ENCODE measurements at places on chromosomes 16 and 17. TPM values are rescaled to one million over a fixed set of nuclear protein-coding genes. Genes with fewer than 3 reads are reported as not detected.

DNA sequence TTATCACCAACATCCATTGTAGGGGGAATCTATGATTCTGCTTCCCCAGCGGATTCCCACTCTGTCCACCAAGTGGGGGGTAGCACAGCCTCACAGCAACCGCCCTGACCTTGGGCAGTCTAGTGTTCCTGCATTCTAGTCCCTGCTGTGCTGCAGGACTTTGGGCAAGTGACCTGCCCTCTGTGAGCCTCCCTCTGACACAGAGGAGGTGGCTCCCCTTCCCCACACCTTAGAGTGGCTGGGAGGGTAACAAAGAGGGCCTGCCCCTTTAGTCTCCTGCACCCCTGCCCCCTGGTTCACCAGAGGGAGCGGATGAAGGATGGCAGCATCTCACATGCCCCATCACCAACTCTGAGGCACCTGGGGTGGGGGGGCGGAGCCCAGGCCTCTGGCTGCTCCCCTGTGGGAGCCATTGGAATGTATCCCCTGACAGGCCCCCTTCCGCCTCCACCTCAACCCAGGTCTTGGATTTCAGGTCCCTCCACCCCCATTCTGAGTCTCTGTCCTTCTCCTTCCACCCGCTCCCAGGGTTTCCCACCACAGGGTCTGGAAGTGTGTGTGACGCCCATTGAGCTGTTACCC, 10.1 kb downstream of the GAS2L2 start:
- no peak for DNase-seq

DNA sequence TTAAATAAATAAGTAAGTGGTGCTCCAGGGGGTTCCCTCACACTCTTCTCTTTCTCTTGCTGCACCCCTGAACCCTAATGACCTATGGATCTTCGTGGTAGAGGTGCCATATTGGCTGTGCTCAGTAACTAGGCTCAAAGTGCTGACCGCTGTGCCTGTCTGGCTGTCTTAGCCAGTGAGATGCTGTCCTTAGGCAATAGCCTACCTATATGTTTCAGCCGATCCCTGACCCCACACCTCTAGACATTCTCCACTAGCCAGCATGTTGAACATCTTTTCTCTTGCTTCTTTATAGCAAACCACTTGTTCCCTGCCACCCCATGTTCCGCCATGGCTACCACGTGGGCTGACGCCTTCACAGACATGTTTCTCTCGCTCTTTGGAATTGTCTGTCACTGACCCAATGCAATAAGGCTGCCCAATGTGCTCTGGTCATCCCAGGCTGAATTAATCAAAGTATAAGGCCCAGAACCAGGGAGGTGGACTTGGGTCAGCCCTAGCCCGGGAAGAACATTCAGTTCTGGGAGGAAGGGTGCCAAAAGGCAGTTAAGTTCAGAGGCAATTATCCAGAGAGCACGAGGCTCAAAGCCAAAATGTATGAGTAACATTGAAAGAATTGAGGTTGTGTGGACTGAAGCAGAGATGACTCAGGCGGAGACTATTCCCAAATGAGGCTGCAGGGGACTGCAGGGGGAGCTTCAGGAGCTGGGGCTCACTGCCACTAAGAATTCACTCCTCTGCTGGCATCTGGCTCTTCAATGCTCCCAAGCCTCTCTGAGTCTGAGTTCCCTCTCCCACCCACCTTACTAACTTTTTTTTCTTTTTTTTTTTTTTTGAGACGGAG, 28.7 kb upstream of the TNRC6A start:
- peak; percentile 99 for DNase-seq

- peak; percentile 55 for DNase-seq
Measured at GRCh38 chr16:80948886-80949493, 57.7 kb downstream of the CMC2 start.

Gene GHDC
- 33.8 TPM for total RNA-seq

Gene GPR139
- total RNA-seq, result not detected

Gene PLXDC1
- total RNA-seq, result 3.3 TPM

DNA sequence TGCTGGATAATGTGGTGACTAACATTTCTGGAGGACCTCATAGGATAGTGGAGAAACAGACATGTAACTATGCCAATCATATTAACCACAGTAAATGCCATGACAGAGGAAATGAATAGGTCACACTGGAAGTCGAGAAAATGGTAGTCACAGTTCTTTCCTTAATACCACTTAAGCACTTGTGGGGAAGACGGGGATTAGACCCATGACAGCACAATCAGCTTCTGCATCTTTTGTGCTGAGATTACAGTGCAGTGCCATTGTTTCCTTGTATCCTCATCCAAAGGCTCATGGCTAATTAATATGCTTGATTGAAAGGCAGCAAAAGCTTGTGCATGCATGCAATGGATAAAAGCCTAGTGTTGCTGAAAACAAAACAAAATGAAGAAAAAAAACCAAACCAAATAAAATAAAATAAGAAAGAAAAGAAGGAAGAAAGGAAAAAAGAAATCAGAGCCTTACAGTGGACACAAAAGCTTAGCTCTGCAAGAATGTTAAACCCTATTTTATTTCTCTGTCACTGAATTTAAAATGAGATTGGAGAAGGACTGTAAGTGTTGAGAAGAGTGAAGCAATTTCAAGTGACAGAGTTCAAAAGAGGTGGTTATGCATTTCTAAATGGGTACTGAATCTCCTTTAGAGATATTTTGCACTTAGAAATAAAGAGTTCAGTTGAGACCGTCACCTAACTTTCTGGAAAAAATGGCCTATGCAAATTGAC, 1011.9 kb downstream of the CDH8 start:
- DNase-seq, result no peak

DNA sequence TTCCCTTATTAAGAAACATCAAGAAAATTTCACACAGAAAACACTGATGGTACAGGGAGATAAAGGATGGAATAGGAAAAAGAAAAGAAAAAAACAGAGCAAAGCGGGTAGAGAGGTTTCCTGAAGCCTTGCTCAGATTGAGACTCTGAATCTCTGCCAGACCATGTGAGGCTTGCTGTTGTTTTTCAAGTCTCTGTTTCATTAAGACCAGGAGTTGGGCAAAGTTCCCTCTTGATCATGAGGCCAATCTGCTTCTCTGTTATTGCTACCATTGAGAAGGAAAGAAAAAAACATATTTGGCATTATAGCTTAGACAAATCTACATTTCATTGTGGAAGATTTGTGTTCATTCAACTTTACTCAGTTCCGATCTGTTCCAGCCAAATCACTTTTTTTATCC, 201.6 kb upstream of the SOX9 start:
- no peak for DNase-seq

DNA sequence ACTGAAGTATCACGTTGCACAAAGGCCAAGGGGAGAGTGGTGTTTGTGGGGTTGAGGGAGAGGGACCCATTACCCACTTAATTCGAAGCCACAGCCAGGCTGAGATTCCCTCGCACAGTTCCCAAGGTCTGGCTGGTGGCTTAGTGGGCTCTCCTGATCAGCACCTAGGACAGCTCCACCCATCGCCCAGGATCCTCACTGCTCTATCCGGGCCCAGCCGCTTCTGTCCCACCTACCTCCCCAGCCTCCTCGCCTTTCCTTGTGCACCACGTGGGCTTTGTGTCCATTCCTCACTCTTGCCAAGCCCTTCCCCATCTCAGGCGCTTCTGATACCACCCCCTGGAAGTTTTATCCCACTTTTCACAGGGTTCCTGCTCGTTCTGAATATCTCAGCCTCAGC, 163.5 kb downstream of the CCT6B start:
- peak; percentile 23 for DNase-seq

Gene PIK3R5
- not detected for total RNA-seq

DNA sequence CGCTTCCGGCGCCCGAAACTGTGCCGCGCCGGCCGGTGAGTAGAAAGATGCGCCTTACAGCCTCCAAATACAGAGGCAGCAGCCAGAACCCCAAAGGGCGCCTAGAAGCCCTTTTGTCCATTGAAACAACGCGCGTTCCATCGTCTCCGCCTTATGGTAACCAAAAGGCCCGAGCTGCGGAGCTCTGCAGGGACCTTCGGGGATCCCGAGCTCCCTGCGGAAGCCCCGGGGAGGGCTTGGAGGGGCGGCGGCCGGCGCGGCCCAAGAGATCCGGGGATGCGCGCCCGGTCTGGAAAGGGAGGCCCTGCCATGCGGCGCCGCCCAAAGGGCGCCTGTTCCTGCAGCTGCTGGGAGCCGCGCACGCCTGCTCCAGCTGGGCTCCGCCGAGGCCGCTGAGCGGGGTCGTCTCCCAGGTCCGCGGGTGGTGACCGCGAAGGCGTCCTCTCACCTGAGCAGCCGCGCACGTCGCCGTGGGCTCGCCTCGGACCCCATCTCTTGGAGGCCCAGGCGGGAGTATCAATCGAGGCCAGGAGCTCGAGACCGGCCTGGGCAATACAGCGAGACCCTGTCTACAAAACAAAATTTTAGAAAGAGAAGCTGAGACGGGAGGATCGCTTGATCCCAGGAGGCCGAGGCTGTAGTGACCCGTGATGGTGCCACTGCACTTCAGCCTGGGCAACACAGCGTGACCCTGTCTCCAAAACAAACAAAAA, 742 bp upstream of the FBXO31 start:
- DNase-seq, result no peak

Gene CA7
- total RNA-seq, result not detected

GRCh38 chr16:80148826-80149225, 392.0 kb upstream of the DYNLRB2 start:
- DNase-seq, result no peak

DNA sequence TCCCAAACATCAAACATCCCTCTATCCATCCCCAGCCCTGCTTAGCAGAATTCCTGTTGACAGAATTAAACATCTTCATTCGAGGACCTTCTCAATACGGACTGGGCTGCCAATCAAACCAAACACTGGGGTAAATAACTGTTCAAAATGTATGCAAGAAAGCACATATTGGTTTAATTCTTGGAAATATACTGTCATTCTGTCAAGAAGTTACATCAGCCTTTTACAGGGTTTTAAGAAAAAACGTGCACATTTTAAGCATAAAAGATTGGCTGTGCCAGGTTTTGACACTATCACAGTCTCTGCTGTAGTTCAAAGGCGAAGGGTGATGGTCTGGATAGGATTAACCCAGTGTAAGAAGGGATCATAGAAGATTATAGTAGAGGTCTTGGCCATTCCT, 25.1 kb upstream of the CCNF start:
- no peak for DNase-seq

- peak; percentile 46 for DNase-seq
Measured at GRCh38 chr16:71526111-71526631, at the start of gene CHST4. CHST4 (plus strand) TSS chr16:71526426; CDS start chr16:71536678, 10,252 bp downstream.

- DNase-seq, result no peak
Measured at GRCh38 chr17:67708378-67708777, 9.4 kb upstream of the NOL11 start.

DNA sequence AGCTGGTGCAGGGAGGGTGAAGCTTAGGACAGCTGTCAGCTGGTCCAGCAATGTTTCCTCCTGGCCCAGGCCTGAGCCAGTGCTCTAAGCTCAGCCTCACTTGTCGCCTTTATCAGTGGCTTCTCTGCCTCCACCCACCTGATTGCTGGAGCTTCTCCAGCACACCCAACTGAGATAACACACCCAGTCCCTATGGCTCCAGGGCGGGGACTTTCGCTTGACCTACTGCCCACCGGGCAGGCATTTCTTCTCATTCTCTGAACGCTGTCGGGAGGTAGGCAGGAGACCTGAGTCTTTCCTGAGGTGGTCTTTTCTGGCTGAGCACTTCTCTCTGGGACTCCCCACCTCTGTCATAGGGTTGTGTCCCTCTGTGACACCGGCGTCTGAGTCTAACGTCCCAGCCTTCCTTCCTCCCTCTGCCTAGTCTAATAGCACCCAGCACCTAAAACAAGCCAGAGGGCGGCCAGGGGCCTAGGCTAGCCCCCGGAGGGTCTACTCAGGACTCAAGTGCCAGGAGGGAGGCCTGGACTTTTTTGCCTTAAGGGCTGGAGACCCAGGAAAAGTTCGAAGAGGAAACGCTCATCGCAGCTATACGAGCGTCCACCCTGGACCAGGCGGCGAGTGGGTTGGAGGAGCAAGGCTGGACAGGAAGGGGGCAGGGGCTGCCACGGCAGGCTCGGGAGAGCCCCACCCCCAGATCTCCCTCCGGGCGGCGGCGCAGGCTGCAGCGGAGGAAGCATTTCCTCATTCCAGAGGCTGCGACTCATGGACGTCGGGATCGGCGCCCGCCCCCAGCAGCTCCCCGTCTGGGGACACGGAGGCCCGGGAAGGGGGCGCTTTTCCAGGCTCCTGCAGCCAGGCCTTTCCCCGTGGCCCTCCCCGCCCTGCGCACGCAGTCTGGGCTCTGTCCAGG, 756 bp downstream of the TAX1BP3 start:
- DNase-seq, result peak; percentile 92

Gene HOXB6
- 0.63 TPM for total RNA-seq

- DNase-seq, result no peak
Measured at GRCh38 chr16:3088450-3088849, 10.6 kb downstream of the ZSCAN10 start.

Gene BICDL2
- not detected for total RNA-seq

Gene TNK1
- not detected for total RNA-seq

- no peak for DNase-seq
Measured at GRCh38 chr17:83086907-83087787, 7.7 kb downstream of the METRNL start.

- peak; percentile 35 for DNase-seq
Measured at GRCh38 chr17:50514936-50515702, 6.9 kb downstream of the MYCBPAP start.

Gene CMTM2
- total RNA-seq, result not detected

DNA sequence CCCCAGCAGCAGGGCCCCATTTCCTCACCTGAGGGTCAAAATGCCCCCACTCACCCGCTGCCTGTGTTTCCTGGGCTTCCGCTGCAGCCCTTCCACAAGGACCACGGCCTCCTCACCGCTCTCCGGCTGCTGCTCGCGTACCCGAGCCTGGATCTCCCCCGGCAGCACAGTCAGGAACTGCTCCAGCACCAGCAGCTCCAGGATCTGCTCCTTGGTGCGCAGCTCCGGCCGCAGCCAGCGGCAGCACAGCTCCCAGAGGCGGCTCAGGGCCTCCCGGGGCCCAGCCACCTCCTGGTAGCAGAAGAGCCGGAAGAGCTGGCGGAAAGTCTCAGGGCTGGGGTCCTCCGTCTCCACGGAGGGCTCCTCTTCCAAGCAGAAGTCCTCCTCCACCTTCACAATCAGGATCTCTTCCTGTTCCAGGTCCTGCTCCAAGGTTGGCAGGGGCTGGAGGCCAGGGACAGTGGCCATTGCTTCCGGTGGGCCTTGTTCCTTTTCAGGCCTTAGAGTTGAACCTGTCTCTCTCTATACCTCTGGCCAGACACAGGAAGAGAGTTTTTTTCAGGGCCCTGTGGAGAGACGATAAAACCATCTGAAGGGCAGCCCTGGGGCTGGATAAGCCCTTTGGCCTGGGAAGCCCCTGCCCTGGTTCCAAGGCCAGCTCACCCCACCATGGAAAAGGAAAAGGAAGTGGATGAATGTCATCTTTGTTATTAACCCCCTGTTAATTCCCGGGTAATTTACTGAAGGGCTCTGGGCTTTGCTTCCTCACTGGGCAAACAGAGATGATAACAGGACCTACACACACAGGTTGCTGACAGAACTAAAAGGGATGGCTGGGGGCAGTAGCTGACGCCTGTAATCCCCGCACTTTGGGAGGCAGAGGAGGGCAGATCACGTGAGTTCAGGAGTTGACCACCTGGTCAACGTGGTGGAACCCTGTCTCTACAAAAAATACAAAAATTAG, 1.2 kb downstream of the ZNF500 start:
- DNase-seq, result no peak

Gene MT1M
- total RNA-seq, result 10.3 TPM

Gene UBE2O
- 16.3 TPM for total RNA-seq

Measured in fibroblast of the aortic adventitia (primary cell).